ENCODE measurements at places on chromosomes 3 and 15.

DNA sequence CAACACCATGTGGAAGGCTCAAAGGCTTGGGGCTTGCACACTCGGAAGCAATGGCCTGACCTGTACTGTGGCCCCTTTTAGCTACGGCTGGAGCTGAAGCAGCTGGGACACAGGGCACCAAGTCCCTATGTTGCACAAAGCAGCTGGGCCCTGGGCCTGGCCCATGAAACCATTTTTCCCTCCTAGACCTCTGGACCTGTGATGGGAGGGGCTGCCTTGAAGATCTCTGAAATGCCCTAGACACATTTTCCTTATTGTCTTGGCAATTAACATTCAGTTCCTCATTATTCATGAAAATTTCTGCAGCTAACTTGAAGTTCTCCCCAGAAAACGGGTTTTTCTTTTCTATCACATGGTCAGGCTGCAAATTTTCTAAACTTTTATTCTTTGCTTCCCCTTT is 85.6 kb upstream of the ALDH1A3 start:
- DNase-seq = no peak

DNA sequence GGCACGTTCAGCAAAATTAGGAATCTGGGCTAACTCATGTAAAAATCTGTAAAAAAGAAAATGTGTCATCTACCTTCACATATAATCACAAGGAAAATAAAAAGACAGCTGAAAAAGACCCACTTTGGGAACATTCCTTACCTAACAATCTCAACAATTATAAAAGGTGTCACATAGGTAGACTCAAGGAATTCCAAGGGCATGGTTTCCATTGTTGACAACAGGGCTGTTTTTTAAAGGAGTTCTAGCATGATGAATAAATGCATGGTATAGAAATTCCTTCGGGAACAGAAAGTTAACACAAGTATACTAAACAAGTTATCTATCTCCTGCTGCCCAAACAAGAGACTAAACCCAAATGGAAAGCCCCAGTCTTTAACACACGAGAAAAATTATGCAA is 184.2 kb downstream of the GREM1 start:
- no peak for DNase-seq

- no peak for DNase-seq
Observed at GRCh38 chr3:19885468-19885867, 48.5 kb downstream of the EFHB start.

DNA sequence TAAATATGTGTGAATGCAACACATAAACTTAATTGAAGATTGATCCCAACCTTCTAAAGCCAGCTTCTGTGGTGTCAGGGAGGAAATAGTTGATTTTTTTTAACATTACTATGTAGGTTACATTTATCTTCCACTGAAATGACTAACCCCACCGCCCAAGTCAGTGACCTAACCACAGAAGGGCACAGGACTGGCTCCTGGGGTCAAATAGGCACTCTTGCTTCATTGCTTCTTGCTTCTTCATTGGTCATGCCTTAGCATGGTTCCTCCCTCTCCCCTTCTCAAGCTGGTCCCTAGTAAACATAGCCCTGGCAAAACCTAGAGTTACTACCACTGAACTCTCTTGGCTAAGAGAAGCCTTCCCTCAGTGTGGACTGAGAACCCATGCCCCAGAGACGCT is 12.3 kb downstream of the EIF1B start:
- DNase-seq = no peak

DNA sequence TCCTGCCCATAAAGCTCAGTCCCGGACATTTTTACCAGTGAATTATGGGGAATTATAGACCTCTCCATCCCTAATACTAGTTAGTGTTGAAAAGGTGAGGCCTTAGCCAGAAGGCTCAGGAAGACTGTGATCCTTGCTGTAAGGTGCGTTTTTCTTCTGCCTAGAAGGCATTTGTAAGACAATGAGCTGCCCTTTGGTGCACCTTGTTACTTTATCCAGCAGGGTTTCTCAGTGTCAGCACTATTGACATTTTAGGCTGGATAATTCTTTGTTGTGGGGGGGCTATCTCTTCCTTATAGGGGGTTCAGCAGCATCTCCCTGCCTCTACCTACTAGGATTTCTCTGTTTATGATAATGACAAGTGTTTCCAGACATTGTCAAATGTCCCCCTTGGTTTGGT is 108.1 kb upstream of the ABHD17C start:
- DNase-seq = no peak

All from SK-N-DZ (cell line).